GM12891 (cell line): ENCODE measurements at places on chromosomes 2 and 18.

GRCh38 chr2:77629539-77629938, 107.4 kb upstream of the LRRTM4 start:
- no peak for DNase-seq

DNA sequence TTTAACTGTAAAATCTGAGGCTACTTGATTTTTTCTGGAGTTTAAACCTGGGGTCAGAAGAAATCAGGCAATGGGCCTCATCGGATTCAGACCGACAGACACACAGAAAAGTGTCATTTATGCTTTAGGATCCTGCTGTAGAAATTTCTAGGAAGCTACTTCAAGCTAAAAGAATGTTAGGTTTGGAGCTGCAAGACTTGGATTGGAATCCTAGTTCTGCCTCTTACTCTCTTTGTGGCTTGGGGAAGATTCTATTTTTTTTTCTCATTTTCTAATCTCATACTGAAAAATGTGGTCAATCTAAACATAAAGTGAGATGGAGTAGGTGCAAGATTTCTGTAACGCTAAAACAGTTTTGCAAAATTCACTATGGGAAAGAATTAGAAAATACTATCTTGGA, 48.8 kb upstream of the KCNE4 start:
- DNase-seq: no peak

DNA sequence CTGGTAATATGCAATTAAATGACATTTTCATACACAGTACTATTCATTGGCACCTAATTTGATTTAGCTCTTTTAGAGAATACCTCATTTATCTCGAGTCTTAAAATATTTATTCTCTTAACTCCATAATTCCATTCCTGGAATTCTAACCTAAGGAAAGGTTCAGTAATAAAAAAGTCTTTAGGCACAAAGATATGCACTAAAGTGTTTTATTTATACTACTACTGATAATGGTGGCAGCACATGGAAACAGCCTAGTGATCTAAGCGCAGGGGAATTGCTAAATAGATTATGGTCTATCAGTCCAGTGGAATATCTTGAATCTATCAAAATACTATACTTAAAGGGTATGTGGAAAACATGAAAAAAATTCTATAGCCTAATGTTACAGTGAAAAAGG, 142.5 kb upstream of the LTBP1 start:
- no peak for DNase-seq

GRCh38 chr18:77100751-77101355, 31.7 kb downstream of the MBP start:
- DNase-seq: no peak

- no peak for DNase-seq
Measured at GRCh38 chr2:187971893-187972292, 319.8 kb upstream of the GULP1 start.

GRCh38 chr2:134401789-134402188, 147.9 kb downstream of the MGAT5 start:
- no peak for DNase-seq

GRCh38 chr18:47909484-47909883, 21.0 kb downstream of the SMAD2 start:
- no peak for DNase-seq

- DNase-seq: peak; percentile 43
Measured at GRCh38 chr18:76658627-76659026, 163.6 kb upstream of the ZNF516 start.

- DNase-seq: no peak
Measured at GRCh38 chr2:229129738-229130371, 141.2 kb downstream of the PID1 start.

DNA sequence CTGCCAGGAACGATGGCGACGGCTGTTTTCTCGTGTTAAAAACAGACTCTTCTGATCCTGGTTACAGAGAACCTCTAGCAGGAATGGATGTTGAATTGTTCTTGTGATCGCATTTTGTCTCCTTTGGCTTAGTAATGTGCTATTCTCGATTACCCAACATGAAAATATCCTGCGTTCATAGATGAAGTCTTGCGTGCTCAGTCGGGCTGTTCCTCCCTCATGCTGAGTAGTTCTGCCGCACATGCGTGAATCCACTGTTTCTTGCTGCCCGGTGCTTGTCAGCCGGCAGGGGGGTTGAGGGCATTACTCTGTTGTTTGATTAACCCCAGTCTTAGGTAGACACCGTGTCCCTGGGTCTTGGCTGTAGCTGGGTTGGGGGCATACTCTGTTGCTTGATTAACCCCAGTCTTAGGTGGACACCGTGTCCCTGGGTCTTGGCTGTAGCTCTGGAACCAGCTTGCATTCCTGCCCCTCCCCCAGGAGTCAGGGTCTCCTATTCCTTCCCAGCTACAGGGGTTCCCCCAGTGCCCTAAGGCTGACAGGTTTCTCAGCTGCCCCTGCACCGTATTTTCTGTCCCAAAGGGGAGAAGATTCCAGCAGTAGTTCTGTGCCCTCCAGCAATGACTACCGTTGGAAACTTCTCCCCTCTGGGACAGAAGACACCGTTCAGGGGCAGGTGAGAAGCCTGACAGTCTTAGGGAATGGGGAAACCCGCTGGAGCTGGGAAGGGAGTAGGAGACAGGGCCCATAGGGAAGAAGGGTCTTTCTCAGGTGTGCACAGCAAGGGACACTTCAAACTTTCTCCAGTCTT, 22.1 kb upstream of the ASB1 start:
- DNase-seq: no peak

DNA sequence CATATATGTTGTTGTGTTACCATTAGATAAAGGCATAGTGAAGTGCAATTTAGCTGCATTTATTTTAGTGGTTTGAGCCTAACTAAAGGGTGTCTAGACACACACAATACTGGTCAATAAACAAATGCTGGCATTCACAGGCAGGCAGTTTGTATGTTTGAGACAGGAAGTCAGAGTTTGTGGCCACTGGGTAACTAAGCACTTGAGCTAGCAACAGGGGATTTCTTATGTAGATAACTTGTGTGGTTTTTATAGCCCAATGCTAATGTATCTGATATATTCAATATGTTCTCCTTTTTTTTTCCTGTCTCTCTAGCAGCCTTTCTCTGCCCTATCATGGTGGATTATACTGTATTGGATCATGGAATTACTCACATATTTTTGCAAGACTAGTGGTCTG, 38.1 kb downstream of the LRRTM4 start:
- DNase-seq: no peak

DNA sequence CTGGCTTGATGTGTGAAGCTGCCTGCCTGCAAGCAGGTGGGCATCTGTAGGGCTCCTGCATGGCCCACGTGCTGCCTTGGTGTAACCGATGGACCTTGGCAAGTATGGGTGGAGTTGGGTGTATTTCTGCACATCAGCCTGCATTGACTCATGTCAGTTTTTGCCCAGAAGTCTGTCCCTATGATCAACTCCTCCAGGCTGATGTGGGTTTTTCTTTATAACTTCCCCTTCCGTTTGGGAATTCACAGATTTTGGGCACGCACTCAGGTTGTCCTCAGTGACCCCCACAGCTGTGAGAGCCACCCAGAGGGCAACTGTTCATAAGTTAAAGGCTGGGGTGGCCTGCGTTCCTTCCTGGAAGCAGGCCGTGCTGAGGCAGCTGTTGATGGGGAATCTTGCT, 123.3 kb downstream of the NCK2 start:
- DNase-seq: no peak

DNA sequence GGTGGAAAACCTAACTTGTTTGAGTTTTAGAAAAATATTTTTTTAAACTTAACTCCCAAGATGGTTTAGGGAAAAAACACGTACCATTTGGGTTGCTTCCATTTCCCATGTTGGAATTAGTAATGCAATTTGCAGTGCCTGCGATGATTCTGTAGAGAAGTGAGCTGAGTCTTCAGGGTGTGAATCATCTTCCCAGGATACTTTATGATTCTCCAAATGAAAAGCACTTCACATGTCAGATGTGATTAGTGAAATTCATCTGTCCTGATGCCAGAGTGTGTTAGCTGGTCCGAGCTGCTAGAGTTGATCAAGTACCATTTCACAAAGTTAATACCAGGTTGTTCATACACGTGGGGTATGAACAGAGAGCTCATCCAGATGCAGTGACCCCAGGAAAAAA, 59.1 kb downstream of the ACOXL start:
- no peak for DNase-seq

- no peak for DNase-seq
Measured at GRCh38 chr2:180520921-180521581, 459.4 kb upstream of the UBE2E3 start.

- no peak for DNase-seq
Measured at GRCh38 chr2:120995152-120995551, 259.5 kb downstream of the GLI2 start.

DNA sequence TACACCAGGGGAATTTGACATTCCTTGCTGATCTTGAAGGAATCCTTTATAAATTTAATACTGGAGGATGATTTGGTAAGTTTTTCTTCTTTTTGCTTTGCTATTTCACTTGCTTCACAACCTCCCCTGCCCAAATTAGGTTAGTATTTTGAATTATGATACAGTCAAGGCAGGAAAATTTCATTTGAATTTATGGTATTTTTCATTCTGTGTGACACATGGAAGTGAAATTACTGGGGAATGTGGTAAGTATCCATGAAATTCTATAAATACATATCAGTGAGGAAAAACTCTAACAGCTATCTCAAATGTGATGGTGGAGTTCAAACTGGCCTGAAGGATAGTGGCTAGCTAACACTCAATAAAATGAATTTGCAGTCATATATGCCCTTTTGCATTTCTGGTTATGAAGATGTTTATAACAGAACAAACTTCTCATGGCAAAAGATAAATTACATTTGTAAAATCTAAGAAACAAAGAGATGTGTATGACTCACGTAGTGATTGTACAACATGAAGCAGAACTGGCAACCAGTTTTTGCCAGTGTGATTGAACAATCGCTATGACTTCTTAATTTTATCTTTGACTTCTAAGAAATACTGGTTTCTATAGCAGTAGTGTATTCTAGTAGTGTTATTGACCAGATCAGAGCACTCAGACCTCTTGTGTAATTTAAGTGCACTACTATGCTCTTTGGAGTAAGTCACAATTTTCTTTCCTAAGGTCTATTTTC, 152.6 kb downstream of the IKZF2 start:
- no peak for DNase-seq

- DNase-seq: no peak
Measured at GRCh38 chr2:198756166-198756565, 701.6 kb downstream of the SATB2 start.

GRCh38 chr2:39234754-39235153, 9.0 kb downstream of the CDKL4 start:
- DNase-seq: no peak

DNA sequence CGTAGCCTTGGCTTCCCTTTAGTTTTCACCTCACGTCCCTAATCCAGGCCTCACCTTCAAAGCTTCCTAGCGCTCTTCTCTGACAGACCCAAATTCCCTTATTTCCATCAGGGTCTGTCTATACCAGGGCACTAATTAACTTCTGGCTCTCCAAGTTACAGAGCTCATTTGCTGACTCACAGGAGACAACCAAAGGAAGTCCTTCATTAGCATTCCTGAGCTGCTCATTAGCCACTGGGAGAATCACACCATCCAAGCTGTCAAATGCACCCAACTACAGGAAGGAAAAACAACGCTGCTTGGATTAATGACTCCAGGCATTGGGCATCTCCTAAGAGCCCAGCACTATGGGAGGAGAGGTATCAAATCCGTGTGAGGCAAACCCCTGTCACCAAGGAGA, 109.8 kb upstream of the ALK start:
- DNase-seq: no peak

GRCh38 chr2:234133004-234133403, 82.5 kb downstream of the SPP2 start:
- DNase-seq: no peak

DNA sequence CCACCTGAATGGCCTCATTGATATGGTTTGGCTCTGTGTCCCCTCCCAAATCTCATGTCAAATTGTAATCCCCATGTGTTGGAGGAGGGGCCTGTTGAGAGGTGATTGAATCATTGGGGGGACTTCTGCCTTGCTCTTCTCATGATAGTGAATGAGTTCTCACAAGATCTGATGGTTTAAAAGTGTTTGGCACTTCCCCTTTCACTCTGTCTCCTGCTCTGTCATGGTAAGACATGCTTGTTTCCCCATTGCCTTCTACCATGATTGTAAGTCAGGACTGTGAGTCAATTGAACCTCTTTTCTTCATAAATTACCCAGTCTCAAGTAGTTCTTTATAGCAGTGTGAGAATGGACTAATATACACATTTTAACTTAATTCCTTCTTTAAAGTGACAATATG, 146.8 kb upstream of the KCNJ3 start:
- no peak for DNase-seq

- no peak for DNase-seq
Measured at GRCh38 chr2:26720322-26721114, 28.0 kb downstream of the KCNK3 start.

- no peak for DNase-seq
Measured at GRCh38 chr2:37877457-37878315, 47.4 kb upstream of the RMDN2 start.

GRCh38 chr18:32019251-32019948, 775 bp downstream of the RNF125 start:
- peak; percentile 32 for DNase-seq

DNA sequence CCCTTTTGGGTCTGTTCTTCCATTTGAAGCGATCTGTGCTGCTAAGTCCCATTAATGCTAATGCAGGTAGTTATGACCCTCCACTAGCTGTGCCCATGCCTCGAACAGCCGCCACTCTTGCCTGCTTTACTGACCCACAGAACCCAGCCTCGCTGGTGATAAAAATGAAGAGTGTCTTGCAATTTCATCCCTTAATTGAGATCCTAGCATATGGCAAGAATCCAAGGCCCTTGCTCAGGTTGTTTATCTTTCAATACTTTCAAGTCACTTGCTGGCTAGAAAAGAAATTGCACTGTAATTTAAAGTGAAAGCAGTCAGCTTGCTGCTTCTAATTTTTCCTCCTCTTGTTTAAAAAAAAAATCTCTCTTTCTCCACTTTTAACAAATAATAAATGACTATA, 73.6 kb downstream of the ZNF521 start:
- DNase-seq: no peak

DNA sequence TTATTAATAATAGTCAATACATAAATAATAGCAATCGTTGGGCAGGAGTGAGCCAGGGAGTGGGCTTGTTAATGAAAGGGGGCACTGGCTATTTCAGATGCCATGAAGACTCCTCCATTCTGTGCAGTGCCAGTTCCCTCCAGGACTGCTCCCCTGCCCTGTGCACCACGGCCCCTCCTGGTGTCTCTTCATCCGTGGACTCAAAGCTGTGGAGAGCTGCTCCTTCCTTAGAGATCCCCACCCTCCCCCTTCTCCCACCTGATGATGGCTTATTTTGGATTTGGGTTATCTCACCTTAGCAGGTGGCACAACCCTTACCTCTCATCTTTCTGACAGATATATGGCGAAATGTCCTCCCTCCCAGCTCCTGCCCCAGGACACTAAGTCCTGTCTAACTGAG, 3.1 kb upstream of the CELF4 start:
- no peak for DNase-seq

- DNase-seq: no peak
Measured at GRCh38 chr2:241316825-241317224, 1.1 kb downstream of the SEPTIN2 start.

DNA sequence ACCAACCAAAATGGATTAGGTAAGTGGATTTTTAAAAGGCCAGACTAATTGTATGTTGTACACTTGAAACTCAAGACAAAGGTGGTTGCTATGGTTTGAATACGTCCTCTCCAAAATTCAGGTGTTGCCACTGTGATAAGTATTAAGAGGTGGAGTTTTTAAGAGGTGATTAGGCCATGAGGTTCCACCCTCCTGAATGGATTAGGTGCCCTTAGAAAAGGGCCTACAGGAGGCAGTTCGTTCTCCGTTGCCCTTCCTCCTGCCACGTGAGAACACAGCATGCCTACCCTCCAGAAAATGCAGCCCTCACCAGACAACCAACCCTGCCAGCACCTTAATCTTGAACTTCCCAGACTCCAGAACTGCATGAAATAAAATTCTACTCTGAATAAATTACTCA, 51.2 kb downstream of the CHMP3 start:
- DNase-seq: no peak

GRCh38 chr2:149363958-149364357, 33.6 kb downstream of the LYPD6 start:
- DNase-seq: no peak
